ENCODE measurements at places on chromosomes 5 and 9.
A peak's percentile ranks its signal among the peaks of the same experiment; 100 is the strongest.

- DNase-seq = peak; percentile 79
Measured at GRCh38 chr9:35736201-35736633, 3.8 kb downstream of the CREB3 start.

DNA sequence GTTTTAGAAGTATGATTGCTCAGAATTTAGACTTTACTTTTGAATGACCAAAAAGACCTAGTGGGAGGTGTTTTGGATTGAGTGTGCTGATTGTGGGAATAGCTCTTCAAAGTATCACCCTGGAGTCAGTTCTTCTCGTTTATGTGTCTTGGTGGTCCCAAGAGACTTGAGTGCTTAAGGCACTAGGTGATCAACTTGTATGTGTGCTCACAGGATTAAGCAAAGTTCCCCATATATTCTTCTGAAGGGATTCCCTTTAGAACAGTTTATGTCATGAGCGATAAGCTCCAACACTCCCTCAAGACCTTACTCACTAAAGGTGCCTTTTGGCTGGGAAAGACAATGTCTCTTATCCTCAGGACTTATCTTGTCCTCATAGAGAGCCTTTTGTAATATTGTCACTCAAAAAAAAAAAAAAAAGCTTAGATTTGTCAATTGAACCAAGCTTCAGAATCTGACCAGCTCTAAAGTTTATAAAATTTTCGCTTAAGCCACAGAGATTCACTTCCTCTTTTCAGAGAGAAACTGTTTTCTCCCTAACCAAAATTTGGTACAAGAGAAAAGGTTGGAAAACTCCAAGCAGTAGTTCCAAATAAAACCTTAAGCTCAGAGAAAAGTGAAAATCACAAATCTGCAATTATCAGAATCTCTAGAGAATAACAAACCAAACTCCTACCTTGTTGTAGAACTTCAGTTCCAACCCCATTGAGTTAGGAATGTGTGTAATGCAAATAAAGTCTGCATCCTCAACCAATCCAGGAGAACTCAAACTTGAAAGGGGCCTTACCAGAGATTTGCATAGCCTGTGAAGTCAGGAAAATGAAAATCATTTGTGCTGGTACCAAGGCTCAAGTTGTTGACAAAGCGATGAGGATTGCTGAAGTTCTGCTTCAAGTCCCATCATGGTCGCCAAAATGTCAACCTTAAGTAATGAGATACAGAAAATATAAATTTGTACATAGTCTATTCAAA, 40.0 kb upstream of the PDZD2 start:
- no peak for DNase-seq

DNA sequence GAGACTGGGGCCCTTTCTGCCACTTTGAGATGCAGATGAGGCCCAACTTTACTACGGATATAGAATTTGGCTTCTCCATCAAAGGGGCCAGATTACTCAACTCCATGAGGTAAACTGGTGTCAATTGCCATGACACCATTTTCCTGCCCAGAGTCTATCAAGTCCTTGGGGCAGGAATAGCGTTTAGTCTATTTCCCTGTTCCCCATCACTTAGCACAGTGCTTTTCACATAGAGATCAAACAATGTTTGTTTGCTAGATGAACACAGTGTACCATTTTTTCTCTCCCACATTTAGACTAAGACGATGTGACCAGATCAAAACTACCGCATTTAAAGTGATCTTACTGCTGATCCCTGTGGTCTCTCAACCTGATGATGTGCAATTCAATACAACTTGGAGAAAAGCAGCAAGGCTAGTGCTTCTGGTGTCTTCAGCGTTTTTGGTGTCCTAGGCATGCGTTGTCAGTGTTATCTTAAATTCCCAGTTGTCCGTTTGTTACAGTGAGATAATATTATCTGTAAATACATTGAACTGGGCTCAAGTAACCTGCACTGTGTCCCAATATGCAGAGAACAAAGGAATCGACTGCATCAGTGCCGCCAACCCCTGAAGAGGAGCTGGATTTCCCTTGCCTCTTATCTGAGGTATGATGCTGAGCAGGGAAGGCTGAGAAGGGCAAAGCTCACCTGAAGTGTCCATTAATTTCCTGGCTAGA, 446.2 kb downstream of the PLK2 start:
- no peak for DNase-seq

- DNase-seq = no peak
Measured at GRCh38 chr5:168304349-168304748, 12.9 kb downstream of the WWC1 start.

GRCh38 chr5:89471541-89471940, 588.6 kb upstream of the MEF2C start:
- no peak for DNase-seq

- DNase-seq = no peak
Measured at GRCh38 chr9:111016016-111016415, 22.3 kb downstream of the LPAR1 start.

DNA sequence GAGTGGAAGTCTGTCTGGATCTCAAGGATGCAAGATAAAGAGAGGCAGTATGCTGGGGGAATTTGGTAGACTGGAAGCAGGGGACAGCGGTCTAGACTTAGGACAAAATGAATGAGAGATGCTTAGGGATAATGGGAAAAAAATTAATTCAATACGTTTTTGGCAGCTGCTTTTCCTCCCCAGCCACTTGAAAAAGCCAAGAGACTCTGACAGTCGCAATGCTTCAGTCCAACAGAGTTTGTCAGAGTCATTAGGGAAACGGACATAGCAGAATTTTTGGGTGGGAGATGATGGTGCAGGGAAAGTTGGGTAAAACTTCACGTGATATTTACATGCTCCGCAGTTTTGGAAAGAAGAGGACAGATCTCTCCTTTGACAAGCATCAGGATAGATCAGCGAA, 129.7 kb downstream of the GOLPH3 start:
- no peak for DNase-seq

GRCh38 chr5:2505217-2505616, 246.3 kb downstream of the IRX2 start:
- no peak for DNase-seq

DNA sequence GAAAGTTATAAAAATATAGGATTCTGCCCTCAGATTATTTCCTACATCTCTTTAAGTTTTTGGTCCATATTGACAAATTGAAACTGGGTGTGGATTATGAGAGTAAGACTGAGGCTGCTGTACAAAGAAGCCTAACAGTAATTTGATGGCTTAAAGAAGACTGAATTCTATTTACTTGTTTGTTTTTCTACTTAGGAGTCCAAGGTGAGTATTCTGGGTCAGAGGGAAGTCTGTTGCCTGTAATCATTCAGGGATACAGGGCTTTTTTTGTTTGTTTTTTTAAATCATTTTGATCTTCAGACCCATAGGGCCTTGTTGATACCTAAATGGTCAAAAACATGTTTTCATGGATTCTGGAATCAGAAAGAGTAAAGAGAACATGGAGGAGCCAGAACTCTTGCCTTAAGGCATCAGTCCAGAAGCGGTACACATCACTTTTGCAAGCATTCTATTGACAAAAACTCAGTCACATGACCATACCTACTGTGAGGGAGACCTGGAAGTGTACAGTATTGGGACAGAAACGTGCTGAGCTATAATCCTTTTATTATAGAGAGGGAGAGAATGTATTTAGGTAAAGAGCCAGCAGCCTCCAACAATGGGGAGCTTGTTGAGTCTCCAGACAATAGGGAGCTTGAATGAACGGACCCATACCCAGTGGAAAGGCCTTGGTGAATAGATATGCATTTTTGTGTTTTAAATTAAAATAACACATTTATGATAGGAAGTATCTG, 102.7 kb downstream of the LRRC70 start:
- DNase-seq = no peak

- no peak for DNase-seq
Measured at GRCh38 chr5:100469767-100470166, 65.4 kb upstream of the FAM174A start.

- DNase-seq = peak; percentile 29
Measured at GRCh38 chr5:179732918-179733771, 523 bp downstream of the MAML1 start.

- DNase-seq = no peak
Measured at GRCh38 chr5:95134326-95134725, 150.6 kb downstream of the MCTP1 start.

DNA sequence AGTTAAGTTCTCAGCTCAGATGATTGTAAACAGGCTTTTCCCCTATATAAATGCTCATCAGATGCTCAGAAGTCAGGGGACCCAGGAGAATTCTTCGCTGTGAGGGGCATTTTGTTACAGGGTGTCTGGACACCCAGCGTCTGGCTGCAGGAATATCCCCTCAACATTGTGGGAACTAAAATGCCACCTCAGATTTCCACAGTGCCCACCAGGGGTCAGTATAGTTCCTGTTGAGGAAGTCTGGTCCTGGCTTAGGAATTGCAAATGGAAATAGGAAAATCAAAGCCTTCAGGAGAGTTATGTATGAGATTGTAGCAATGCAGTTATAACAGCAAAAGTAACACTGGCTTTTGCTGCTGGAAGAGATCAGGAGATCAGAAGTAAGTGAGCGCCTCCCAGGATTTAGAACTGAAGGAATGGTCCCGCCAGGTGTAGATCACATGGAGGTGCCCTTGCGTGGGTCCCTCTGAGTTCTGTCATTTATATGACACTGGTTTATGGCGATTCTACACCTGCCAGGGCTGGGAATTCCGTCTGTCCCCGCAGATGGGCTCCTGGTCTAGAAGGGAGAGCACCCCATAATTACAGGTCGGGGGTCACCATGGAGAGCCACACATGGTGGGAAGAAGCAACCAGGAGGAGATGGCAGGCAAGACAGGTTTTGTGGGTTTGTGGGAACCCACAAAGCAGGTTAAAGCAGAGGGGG, 47.1 kb upstream of the CTSL start:
- peak; percentile 36 for DNase-seq

GRCh38 chr9:107375001-107375400, 91.9 kb downstream of the RAD23B start:
- no peak for DNase-seq

DNA sequence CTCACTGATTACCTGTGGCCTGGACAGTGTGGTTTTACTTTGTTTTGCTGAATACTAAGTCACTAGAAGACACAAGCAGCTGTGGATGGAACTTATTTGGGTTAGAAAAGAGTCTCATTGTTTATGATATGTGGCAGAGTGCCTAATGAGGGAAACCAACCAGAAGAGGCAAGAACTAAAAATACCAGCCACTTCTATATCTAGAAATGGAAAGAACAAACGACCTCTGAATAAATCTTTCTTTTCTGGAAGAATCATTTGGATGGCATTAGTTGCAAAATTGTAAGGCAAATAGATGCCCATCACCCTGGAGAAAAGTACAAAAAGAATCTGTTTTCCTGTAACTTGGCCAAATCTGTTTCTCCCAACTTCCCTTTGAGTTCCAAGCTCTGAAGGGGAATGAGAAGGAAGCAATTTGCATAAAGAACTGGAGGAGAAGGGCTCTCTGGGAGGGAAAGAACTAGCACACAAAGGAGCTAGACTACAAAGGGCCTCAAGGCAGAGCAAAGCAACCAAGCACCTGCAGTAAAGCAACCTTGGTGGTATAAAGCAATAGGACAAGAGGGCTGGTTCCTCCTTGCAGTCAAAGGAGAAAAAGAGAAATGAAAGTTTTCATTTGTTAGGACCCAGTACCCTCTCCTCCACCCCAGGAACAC, 455.4 kb downstream of the CAAP1 start:
- no peak for DNase-seq

- no peak for DNase-seq
Measured at GRCh38 chr9:133154097-133154989, 9.4 kb downstream of the GBGT1 start.

- DNase-seq = no peak
Measured at GRCh38 chr9:107648153-107648715, 158.7 kb upstream of the KLF4 start.

- no peak for DNase-seq
Measured at GRCh38 chr5:180785121-180785781, 17.4 kb downstream of the MGAT1 start.

DNA sequence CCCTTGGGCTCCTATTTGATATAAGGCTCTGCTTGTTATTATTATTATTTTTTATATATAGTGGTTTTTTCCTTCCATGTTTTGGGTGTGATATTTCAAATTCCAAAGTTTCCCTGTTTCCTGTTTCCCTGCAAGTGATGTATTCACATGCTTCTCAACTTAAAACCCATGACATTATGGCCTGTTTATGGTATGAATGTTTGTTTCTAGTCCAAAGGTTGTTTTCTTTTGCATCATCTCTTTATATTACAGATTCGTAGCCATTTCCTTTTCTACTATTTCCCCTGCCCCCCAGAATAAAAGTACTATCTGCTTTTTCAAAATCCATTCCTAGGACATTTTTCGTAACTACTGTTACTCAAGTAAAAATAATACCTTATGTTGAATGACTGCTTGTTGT, 7.5 kb downstream of the SEMA6A start:
- no peak for DNase-seq

- DNase-seq = no peak
Measured at GRCh38 chr5:133321286-133321832, 269.5 kb downstream of the HSPA4 start.

DNA sequence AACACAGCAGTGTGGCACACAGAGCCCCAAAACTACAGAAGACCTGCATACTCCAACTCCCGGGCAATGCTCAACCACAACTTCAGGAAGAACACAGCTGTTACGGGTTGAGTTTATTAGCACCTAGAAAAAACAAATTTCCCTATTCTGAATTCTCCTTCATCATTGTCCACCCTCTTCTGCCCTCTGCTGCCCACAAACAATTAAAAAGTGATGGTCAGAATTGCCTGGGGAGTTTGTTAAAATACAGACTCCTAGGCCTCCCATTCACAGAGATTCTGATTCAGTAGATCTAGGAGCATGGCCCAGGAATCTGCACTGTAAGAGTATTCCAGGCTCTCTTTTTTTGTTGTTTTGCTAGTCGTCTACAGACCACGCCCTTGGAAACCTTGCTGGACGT, 310.6 kb downstream of the NDUFS4 start:
- DNase-seq = no peak

- DNase-seq = no peak
Measured at GRCh38 chr9:69645488-69645887, 26.7 kb downstream of the APBA1 start.

DNA sequence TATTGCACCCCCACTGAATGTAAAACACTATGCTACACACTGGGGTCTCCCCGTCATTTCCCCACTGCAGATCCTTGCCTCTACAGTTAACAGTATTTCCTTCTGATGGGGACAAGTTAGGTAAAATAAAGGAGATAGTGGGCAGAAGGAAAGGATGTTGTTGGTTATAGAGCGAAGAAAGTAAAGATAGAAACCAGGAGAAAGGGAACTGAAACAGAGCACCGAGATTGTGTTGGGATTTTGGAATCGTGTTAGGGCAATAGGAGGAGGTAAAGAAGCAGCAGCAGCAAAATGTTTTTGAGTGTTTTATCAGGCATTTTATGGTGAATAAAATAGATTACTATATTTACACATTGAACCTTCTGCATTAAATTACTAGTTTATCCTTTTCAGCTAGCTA, 60.0 kb downstream of the PAM start:
- DNase-seq = no peak

GRCh38 chr5:149837680-149838269, 106.8 kb downstream of the PDE6A start:
- DNase-seq = no peak

- DNase-seq = no peak
Measured at GRCh38 chr5:146920351-146920881, 41.9 kb upstream of the PPP2R2B start.
